ENCODE measurements at places on chromosomes 5 and 9.
A peak's percentile ranks its signal among the peaks of the same experiment; 100 is the strongest.

DNA sequence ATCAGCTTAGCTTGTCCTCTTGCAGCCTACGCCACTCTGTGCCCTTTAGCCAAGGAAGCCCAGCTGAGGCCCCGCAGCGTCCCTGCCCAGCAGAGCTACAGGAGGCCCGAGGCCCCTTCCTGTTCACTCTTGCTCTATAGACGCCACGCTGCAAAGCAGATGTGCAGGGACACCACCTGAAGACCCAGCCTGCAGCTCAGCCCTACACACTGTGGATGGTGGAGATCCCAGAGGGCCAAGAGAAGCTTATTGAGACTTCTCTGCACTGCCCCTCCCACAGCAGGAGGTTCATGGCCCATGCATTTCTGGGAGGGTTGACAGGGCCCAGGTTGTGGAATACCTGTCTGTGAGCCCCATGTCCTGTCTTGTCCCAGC is 33.6 kb downstream of the IRF1 start:
- DNase-seq, result no peak

- peak; percentile 68 for DNase-seq
Measured at GRCh38 chr5:132419502-132420468, 50.3 kb downstream of the SLC22A5 start.

GRCh38 chr9:133341369-133342068 is 5.5 kb upstream of the SURF6 start:
- DNase-seq, result peak; percentile 23

- DNase-seq, result no peak
Measured at GRCh38 chr9:115118879-115119218, 892 bp upstream of the TNC start.

GRCh38 chr9:25716220-25716872 is 38.1 kb upstream of the TUSC1 start:
- no peak for DNase-seq

DNA sequence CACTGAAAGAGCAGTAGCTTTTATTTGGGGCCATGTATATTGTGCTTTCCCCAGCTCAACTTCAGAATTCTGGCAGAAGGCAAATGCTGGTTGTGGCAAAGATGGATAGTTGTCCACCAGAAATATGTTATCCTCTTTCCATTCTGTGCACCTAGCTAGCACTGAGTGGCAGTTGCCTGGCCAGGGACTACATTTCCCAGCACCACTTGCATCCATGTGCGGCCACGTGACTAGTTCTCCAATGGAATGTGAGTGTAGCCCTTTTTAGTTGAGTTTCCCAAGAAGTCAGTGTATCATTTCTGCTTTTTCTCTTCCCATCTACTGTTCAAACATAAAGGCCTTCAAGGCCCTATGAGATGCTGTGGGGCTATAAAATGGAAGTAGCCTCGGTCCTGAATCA is 354.0 kb upstream of the CLINT1 start:
- no peak for DNase-seq

GRCh38 chr9:37060833-37061232 is 26.8 kb upstream of the PAX5 start:
- no peak for DNase-seq

DNA sequence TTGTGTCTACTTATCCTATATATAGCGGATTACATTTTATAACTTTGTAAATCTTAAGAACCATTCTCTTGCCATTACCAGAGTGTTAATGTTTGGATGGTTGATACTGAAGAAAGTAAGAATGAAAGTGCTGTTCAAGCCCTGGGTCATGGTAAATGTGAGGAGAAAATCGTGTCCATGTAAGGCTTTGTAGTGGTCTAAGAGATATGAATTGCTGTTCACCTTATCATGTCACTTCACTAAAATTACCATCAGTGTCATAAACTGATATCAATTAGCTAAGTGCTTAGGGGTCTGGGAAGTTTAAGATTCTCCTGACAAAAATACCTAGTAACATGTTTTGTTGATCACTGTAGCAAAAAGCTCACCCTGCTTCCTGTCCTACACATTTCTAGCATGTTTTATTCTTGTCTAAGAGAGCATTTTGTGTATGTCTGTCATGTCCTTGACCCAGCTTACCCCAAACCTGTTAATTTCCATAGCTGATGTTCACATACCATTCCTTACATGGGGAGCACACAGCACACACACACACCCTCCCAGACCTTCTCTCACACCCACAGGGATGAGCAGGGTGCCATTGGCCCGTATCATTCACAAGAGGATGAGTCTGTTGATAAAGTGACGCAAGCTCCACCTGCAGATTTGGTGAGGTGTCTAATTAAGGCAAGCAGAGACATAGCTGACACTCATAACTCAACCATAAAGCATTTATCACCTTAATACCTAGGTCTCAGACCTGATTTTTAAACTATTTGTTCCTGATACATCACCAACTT is 125.1 kb upstream of the PAM start:
- no peak for DNase-seq

DNA sequence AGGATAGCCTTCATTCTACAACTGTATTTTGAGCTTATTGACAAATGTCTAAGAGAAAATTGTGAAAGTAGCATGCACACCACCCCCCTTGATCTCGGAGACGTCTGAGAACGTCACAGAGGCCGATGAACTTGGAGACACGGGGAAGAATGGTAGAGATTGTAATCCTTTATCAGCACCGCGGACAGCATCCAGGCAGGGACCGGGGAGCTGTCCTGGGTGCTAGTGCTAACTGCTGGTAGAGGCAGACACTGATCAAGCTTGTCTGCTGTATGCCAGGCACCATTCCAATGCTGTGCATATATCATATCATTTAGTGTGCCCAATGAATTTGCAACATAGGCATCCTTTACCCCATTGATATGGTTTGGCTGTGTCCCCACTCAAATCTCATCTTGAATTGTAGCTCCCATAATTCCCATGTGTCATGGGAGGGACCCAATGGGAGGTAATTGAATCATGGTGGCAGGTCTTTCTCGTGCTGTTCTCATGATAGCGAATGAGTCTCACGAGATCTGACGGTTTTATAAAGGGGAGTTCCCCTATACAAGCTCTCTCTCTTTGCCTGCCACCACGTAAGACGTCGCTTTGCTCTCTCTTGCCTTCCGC is 98.8 kb downstream of the LHX2 start:
- DNase-seq, result peak; percentile 3

GRCh38 chr5:5710471-5710870 is 288.0 kb downstream of the ICE1 start:
- no peak for DNase-seq

- DNase-seq, result no peak
Measured at GRCh38 chr5:90017239-90017638, 392.3 kb downstream of the CETN3 start.

- peak; percentile 65 for DNase-seq
Measured at GRCh38 chr5:83035373-83036100, 41.7 kb downstream of the TMEM167A start.

- no peak for DNase-seq
Measured at GRCh38 chr5:66609615-66610014, 13.4 kb downstream of the MAST4 start.

- DNase-seq, result no peak
Measured at GRCh38 chr5:127011961-127012644, 18.3 kb downstream of the MARCHF3 start.

GRCh38 chr5:93072831-93073459 is 508.1 kb downstream of the NR2F1-AS1 start:
- no peak for DNase-seq

- DNase-seq, result no peak
Measured at GRCh38 chr9:96514108-96514799, 64.3 kb downstream of the HABP4 start.

DNA sequence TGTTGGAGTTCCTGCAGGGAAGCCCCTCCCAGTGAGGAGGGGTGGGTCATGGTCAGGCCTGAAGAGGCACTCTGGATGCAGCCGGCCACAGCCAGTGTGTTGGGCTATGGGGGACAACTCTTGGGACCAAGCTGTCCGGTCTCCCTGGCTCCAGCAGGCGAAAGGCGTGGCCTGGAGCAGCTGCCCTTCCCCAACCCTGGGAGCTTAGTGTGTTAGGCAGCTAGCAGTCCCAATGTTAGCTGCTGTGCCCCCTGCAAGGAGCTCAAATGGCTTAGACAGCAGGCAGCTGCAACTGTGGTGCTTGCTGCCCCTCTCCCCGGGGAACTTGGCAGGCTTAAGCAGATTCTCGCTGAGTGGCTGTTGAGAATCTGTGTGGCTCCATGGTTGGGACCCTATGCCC is 67.5 kb upstream of the ACTBL2 start:
- no peak for DNase-seq

DNA sequence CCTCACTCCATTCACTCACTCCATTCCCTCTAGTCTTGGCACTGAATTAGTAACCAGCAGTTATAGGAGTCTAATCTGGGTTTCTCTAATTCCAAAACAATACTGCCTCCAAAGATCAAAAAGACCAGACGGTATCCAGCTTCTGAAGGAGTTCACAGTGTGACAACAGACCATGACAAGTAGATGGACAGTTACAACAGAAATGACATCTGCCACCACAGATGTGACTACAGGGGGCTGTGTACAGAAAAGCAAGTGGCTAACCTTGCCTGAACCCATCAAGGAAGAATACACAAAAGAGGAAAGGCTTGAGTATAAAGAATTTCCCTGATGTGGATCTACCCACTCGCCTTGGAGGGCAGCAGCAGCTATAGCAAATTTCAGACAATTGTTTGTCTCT is 112.4 kb downstream of the ACTL7B start:
- no peak for DNase-seq

- no peak for DNase-seq
Measured at GRCh38 chr5:100407053-100407452, 128.1 kb upstream of the FAM174A start.

- DNase-seq, result no peak
Measured at GRCh38 chr9:76369583-76369982, 24.6 kb downstream of the RFK start.

DNA sequence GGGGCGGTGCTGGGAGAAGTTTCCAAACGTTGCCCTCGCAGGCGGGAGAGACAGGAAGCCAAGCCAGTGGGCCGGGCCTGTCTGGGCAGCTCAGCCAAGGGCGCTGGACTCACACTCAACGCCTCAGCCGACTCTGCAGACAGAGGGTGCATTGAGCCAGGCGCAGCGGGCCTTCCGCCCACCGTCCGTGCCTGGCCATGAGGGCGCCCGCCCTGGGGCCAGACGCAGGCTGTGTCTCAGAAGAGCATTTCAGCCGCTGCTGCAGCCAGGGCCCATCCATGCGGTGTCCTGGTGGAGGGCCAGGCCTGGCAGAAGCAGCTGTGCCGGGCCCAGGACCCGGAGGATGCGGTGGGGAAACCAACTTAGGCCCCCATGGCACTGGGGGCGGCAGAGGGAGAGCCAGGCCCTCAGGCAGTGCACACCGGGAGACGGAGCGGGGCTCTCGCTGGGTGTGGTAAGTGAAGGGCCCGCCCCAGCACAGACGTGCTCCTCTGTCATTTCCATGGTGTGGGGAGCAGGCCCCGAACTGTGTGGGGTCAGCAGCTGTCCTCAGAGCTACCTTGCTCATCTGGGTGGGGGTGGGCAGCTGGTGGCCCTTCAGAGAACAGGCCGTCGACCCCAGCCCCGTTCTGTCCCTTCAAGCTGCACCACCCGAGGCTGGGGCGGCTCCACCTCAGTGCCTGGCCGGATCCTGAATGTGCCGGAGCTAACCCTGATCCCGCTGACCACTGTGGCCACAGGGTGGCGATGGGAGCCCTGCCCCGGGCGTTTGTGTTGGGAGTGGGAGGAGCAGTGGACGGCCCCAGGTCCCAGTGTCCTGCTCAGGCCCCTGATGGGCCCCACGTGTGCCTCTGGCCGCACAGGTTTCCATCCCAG is 18.0 kb downstream of the DNLZ start:
- peak; percentile 91 for DNase-seq

- no peak for DNase-seq
Measured at GRCh38 chr5:59152701-59153245, 569.9 kb downstream of the RAB3C start.

DNA sequence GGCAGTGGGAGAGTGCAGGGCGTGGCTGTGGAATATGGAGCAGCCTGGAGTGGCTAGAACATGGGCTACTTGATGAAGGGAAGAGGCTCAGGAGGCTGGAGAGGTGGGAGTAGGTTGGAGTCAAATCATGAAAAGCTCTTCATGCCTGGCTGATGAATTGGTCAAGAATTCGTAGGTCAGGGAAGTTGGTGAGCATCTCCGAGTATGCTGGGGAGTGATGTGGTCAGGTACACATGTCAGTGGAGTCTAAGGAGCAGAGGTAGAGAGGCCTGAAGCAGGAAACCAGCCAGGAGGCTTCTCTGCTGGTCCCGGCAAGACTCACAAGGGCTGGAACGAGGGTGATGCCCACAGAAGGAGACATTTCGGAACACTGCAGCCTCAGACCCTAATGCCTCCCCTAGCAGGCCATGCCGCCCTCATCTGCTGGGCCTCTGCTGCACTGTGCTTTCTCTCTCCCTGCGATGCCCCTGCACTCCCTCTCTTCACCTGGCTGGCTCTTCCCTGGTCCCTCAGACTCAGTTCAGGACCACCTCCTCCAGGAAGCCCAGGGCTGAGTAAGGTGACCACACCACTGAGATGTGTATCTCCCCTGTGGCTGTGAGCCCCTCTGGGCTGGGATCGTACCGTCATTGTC is 33.6 kb downstream of the TMOD1 start:
- no peak for DNase-seq

- no peak for DNase-seq
Measured at GRCh38 chr9:127334725-127335124, 62.2 kb upstream of the SLC2A8 start.

DNA sequence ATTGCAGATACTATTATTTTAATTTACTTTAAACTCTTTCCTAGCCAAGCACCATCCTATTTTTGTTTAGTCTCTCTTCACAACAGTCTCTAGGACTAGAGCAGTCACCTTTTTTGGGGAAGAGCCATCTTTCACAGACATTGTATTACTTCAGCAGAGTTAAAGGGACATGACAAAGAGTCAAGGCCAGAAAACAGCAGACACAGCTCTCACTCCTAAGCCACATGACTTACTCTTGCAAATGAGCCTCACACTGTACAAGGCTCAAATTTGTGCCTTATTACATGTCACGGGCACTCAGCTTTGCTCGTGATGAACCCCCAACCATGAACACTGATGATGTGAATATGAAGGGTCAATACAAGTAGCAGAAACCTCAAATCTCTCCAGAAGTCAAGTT is 104.3 kb downstream of the ZNF608 start:
- DNase-seq, result no peak

- no peak for DNase-seq
Measured at GRCh38 chr9:1042466-1042865, 7.7 kb upstream of the DMRT2 start.

GRCh38 chr9:124011460-124012301 is at the start of gene LHX2:
Gene LHX2, plus strand, starts transcription at chr9:124011768. Its CDS starts 581 bp downstream, at chr9:124012349.
- peak; percentile 45 for DNase-seq

GRCh38 chr5:86971034-86971571 is 296.6 kb upstream of the RASA1 start:
- no peak for DNase-seq

GRCh38 chr5:170648541-170648940 is 135.0 kb upstream of the GABRP start:
- DNase-seq, result no peak

- DNase-seq, result no peak
Measured at GRCh38 chr9:69918322-69918721, 97.7 kb downstream of the CFAP95 start.

- DNase-seq, result peak; percentile 95
Measured at GRCh38 chr9:127980706-127981558, at the start of gene EEIG1. Gene EEIG1, minus strand, starts transcription at chr9:127980989. Its CDS starts 852 bp downstream, at chr9:127980137.

- no peak for DNase-seq
Measured at GRCh38 chr9:106857811-106858470, 5.0 kb upstream of the ZNF462 start.

- no peak for DNase-seq
Measured at GRCh38 chr9:125492719-125493118, 214.3 kb downstream of the MAPKAP1 start.

- no peak for DNase-seq
Measured at GRCh38 chr9:135960411-135961276, 529 bp downstream of the UBAC1 start.
